ENCODE measurements at places on chromosomes 13 and 19. TPM values are rescaled to one million over a fixed set of nuclear protein-coding genes. Genes with fewer than 3 reads are reported as not detected.

The ATP12A gene
- not detected for polyA plus RNA-seq

The MEIS3 gene
- 2.4 TPM for polyA plus RNA-seq

The COL5A3 gene
- polyA plus RNA-seq, result 13.6 TPM

The DHPS gene
- 57.6 TPM for polyA plus RNA-seq
